Left kidney (tissue), 8 donors: ENCODE measurements at places on chromosomes 12 and 14. TPM values are rescaled to one million over a fixed set of nuclear protein-coding genes. Genes with fewer than 3 reads are reported as not detected.

CYP27B1 gene
- polyA plus RNA-seq: 2.0 TPM

VRTN gene
- not detected for polyA plus RNA-seq

KRT8 gene
- polyA plus RNA-seq: 223 TPM

CTSG gene
- polyA plus RNA-seq: 0.27 TPM

NKX2-1 gene
- not detected for polyA plus RNA-seq

HOXC13 gene
- 0.05 TPM for polyA plus RNA-seq

CIDEB gene
- polyA plus RNA-seq: 24.8 TPM

KRT86 gene
- not detected for polyA plus RNA-seq

LRRC43 gene
- polyA plus RNA-seq: 6.8 TPM

CHGA gene
- not detected for polyA plus RNA-seq

LAG3 gene
- 1.9 TPM for polyA plus RNA-seq

ZC3H14 gene
- polyA plus RNA-seq: 116 TPM

SOAT2 gene
- 1.6 TPM for polyA plus RNA-seq

SERPINA5 gene
- 13.5 TPM for polyA plus RNA-seq

SLC25A47 gene
- not detected for polyA plus RNA-seq

SYNDIG1L gene
- 0.50 TPM for polyA plus RNA-seq

MDM1 gene
- polyA plus RNA-seq: 46.2 TPM

TDP1 gene
- polyA plus RNA-seq: 29.4 TPM

PLEKHH1 gene
- 87.7 TPM for polyA plus RNA-seq

KRT3 gene
- polyA plus RNA-seq: not detected

TMEM233 gene
- 1.7 TPM for polyA plus RNA-seq

TMTC2 gene
- 46.4 TPM for polyA plus RNA-seq

TAS2R42 gene
- polyA plus RNA-seq: not detected

DAO gene
- 0.58 TPM for polyA plus RNA-seq
